ENCODE measurements at places on chromosomes 1 and 21.

DNA sequence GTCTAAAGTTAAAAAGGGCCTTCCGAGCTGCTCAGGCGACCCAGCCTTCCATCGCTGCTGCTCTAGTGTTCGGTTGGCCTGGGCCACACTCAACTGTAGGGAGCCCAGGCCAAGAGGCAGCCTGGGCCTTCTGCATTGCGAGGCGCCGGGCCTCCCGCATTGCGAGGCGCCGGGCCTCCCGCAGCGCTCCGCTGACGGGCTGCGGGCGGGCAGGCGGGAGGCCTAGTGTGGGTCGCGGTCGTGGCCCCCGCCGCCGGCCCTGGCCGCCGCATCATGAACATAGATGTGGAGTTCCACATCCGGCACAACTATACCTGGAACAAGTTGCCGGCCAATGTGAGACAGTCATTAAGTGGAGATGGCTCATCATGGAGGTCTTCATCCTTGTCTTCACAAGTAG, 48.3 kb downstream of the PPIAL4G start:
- DNase-seq, result no peak

DNA sequence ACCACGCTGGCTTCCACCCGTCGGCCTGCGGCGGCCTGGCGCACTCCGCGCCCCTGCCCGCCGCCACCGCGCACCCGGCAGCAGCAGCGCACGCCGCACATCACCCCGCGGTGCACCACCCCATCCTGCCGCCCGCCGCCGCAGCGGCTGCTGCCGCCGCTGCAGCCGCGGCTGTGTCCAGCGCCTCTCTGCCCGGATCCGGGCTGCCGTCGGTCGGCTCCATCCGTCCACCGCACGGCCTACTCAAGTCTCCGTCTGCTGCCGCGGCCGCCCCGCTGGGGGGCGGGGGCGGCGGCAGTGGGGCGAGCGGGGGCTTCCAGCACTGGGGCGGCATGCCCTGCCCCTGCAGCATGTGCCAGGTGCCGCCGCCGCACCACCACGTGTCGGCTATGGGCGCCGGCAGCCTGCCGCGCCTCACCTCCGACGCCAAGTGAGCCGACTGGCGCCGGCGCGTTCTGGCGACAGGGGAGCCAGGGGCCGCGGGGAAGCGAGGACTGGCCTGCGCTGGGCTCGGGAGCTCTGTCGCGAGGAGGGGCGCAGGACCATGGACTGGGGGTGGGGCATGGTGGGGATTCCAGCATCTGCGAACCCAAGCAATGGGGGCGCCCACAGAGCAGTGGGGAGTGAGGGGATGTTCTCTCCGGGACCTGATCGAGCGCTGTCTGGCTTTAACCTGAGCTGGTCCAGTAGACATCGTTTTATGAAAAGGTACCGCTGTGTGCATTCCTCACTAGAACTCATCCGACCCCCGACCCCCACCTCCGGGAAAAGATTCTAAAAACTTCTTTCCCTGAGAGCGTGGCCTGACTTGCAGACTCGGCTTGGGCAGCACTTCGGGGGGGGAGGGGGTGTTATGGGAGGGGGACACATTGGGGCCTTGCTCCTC, 1.9 kb downstream of the OLIG2 start:
- peak; percentile 44 for DNase-seq

GRCh38 chr1:7491818-7492173, 279.3 kb upstream of the VAMP3 start:
- DNase-seq, result no peak

DNA sequence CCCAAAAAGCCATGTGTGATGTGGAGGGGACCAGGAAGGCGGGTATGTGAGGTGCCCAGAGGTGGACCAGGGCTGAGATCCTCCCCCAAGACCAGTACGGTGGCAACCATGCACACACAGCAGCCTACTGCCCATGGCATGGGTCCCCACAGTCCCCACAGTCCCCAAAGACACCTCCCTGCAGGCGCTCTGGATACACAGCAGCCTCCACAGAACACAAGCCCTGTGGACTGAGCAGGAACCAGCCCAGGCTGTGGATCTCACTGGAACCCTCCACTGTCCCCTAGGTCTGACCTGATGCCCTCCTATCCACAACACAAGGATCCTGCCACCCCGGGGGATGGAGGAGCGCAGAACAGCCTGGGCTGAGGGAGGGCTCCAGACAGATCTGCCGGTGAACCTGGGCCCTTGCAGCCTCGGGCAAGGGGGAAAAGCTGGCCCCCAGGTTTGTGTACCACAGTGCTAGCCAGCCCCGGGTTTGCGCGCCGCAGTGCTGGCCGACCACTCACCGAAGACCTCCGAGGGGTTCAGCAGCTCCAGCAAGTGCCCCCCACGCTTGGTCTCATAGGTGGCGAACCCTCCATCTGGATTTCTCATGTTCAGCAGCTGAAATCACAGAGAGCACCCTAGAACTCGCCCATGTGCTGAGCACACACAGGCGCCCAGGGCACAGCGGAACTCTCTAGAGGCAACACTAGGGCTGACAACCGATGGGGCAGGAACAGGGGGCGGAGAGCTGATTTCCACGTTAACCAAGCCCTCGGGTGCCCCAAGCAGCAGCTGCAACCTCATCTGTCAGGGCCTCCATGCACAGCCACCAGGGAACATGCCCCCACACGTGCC, 22.1 kb upstream of the SPATC1L start:
- no peak for DNase-seq

DNA sequence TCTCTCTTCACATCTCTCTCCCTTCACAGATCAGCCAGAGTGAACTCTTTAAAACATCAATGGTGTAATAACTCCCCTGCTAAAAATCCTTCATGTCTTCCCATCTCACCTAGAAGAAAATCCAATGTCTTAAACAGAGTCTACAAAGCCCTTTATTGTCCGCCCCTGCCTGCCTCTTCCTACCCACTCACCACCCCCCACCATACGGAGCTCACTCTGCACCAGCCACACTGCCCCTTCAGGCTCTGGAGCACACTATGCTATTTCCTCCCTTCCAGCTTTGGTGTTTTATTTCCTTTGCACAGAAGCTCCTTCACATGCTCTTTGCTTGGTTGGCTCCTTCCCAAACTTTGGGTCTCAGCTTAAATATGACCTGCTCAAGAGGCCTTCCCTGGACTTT, 10.2 kb downstream of the CAMK1G start:
- no peak for DNase-seq

DNA sequence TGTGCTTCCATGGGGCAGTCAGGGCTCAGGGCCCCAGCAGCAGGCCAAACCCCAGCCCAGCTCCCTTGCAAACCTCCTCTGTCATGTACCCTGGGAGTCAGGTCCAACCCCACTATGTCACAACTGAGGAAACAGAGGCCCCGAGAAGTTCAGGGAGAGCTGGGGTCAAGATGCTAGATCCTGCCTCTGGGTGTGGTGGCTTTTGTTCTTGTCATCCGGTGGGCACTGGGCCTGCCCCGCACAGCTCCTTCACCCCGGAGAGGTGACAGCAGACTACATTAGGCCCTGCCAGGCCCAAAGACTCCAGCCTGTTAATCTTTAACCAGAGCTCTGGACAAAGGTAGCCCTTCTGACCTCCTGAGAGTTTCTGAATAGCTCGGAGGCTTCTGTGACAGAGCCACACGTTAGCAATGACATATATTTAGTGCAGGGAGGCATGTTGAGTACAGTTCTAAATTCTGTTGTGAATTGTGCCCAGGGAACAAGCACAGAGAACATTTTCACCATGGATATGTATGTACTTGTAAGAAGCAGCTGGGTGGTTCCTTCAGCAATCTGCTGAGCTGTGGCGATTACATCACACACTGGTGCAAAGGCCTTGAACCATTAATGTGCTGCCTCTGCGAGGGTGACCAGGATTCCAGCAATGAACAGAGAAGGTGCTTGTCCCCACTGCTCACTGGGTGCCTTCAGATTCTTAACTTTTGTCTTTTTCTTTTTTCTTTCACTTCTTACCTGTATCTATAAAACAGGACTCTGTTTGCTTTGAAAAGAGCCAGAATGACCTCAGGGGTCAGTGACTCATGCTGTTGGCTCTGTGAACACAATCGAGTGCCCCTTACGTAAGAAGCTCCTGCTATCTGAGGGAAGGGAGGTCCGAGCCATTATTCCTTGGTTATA, 102.8 kb downstream of the RHOU start:
- no peak for DNase-seq

GRCh38 chr1:67580691-67581403, 104.2 kb upstream of the GADD45A start:
- DNase-seq, result no peak

- no peak for DNase-seq
Observed at GRCh38 chr1:200354243-200354642, 55.6 kb downstream of the ZNF281 start.

DNA sequence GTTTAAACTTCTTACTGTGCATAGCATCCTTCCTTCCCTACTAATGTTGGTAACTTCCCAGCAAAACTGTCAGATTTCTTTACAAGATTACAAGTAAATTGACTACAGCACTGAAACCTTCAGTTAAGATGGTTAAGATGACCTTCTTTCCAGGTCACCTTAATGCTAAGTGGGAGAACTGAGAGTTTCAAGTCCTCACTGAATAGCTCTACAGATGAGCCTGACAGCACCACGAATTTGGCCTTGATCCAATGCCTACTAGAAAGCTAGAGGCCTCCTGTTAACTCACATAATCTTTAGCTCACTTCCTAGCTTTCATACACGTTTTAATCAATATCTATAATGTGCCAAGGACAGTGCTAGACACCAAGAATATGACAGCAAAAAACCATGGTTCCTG, 276.0 kb upstream of the PLD5 start:
- DNase-seq, result no peak

DNA sequence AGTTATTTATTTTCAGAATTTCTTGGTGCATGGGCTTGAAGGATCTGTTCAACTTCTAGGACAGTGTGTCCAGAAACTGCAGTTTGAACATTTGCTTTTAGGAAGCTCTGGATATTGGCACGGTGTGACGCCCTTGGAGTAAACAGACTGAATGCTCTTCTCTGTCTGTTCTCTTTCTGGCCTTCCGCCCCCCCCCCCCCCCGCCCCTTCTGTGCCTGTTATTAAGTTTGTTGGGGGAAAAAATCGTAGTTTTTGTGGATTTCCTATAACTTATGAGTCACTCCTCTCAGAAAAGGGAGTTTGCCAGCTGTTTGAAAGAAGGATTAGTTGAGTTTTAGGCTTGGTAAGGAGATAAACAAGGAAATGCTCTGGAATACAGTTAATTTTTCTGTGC, 1.2 kb downstream of the KCTD3 start:
- DNase-seq, result no peak

GRCh38 chr1:73662526-73662925, 535.5 kb downstream of the LRRIQ3 start:
- no peak for DNase-seq
